Stimulated activated CD4-positive, alpha-beta T cell treated with anti-CD3 and anti-CD28 coated beads, Interleukin-2, amount 100 ng/mL, for 24 hours (primary cell): ENCODE measurements at places on chromosomes 16 and 17.

DNA sequence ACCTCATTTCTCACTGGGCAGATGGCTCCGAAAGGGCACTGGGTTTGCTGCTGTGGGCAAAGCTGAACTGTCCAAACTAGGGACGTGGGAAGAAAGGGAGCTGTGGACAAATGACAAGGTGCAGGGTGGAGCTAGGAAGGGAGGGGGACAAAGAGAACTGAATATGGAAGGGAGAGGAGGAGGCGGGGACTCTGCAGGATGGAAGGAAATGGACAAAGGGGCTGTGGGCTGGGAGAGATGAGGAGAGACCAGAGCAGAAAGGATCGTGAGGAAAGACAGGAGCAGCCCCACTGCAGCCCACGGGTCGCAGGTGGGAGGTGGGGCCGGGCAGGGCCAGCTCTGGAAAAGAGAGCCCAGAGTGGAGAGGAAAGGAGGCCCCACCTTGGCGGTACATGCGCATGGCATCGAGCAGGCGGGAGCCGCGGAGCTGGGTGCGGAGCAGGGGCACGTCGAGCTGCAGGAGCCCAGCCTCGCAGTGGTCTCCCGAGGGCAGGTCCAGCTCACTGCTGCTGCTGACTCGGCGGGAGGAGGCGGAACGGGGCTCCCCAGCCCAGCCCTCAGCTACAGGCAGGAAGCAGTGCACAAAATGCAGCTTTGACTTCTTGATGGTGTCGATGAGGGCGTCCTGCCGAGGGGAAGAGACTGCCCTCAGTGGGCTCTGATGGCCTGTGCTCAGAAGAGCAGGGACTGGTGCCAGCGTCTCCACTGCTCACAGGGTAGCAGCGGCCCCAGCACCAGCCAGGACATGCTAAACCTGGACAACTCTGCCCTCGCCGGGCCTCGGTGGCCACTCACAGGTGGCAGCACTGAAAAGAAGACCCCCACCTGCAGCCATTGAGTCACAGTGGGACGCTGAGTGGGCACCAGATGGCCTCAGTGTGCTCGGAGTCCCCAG, 66.8 kb downstream of the PIPOX start:
- DNase-seq: no peak

- DNase-seq: no peak
Measured at GRCh38 chr17:9647014-9647413, 1.7 kb downstream of the USP43 start.

GRCh38 chr17:70310221-70310672, 140.9 kb downstream of the KCNJ2 start:
- no peak for DNase-seq

DNA sequence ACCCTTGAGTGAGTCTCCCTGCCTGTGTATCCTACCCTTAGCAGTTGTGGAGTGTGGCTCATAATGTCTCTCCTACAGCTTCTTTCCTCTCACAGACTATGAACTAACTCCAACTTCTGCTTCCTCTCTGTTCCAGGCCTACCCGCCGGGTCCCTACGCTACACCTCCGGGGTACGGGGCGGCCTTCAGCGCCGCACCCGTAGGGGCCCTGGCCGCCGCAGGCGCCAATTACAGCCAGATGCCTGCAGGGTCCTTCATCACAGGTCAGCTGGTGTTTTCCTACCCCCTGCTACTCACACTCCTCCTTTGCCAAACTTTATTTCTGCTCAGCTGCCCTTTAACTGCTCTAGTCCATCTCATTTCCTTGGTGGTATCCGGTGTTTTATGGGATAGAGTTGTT, 5.4 kb downstream of the RNF227 start:
- DNase-seq: no peak

- no peak for DNase-seq
Measured at GRCh38 chr17:34305606-34306005, 13.6 kb upstream of the CCL8 start.

GRCh38 chr16:9092978-9093344, 1.5 kb downstream of the HAPSTR1 start:
- peak; percentile 44 for DNase-seq

- DNase-seq: no peak
Measured at GRCh38 chr16:12433691-12434390, 369.8 kb downstream of the CPPED1 start.

- DNase-seq: no peak
Measured at GRCh38 chr16:2739625-2740430, 12.6 kb upstream of the SRRM2 start.

- DNase-seq: no peak
Measured at GRCh38 chr16:77684181-77684526, 38.2 kb upstream of the NUDT7 start.

GRCh38 chr16:15792563-15792971, 64.3 kb downstream of the MYH11 start:
- DNase-seq: no peak

DNA sequence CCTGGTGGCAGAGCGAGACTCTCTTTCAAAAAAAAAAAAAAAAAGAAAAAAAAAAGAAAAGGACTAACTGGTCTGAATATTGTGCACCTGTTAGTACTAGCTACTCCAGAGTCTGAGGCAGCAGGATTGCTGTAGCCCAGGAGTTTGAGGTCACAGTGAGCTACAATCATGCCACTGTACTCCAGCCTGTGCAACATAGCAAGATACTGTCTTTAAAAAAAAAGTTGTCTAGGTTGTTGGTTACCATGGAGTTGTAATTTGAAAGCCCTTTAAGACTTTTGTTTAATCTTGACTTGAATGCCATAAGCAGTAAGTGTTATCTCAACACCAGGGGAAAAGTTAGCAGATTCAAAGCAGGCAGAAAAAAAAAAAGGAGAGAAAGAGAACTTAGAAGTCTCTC, 10.9 kb upstream of the C16orf54 start:
- DNase-seq: no peak

DNA sequence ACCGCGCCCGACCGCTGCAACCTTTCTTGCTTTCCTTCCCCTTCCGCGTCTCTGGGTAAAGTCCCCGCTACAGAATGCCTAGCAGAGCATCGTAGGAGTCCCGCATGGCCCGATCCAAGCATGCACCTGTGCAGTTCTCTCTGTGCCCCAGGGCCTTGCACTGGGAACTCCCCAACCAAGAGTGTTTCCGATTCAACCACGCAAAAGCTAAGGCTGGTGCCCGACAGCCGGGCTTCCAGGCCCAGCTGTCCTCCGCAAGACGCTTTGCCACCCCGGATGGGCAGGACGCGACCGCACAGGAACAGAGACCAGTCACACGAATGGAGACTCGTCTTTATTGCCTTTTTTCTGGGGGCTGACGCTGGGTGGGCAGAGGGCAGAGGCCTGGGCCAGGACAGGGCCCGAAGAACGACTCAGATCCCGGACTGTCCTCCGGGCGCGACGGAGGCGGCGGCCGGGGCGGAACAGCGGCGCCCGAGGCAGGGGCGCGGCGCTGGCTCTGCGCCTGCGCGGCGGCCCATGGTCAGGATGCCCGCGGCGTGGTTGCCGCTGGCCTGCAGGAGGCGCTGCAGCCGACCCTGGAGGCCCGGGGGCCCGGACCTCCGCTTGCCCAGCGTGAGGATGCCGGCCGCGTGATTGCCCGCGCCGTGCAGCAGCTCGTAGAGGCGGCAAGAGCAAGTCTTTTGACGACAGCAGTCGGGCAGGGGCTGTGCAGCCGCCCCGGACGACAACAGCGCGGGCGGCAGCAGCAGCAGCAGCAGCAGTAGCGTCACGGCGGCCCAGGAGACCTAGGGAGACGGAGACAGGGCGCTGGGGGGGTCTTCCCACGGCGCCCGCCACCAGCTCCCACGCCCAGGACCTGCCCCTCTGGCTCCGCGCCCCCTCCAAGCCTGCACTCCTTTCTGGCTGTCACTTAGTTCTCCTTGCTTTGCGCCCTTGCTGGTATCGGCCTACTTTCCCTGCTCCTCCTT, 1.2 kb downstream of the HCRT start:
- peak; percentile 87 for DNase-seq

GRCh38 chr17:17718251-17718650, 37.0 kb downstream of the RAI1 start:
- DNase-seq: no peak

DNA sequence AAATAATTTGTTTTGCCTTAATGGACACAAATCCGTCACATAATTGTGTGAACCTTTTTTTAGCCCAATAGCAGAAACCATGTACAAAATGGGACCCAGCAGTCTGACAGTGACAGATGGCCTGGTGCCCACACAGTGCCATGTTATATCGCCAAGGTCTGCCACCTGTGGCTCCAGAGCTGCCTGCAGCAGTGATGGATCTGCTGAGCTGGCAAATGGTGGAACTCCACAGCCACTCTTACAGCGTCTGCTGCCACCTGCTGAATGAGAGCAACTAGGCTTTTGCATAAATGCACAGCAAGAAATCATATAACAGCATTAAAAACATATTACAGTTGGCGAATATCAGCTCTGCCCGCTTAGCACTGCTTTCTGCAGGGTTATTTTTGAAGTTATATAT, 59.4 kb downstream of the NUP93 start:
- DNase-seq: peak; percentile 24

DNA sequence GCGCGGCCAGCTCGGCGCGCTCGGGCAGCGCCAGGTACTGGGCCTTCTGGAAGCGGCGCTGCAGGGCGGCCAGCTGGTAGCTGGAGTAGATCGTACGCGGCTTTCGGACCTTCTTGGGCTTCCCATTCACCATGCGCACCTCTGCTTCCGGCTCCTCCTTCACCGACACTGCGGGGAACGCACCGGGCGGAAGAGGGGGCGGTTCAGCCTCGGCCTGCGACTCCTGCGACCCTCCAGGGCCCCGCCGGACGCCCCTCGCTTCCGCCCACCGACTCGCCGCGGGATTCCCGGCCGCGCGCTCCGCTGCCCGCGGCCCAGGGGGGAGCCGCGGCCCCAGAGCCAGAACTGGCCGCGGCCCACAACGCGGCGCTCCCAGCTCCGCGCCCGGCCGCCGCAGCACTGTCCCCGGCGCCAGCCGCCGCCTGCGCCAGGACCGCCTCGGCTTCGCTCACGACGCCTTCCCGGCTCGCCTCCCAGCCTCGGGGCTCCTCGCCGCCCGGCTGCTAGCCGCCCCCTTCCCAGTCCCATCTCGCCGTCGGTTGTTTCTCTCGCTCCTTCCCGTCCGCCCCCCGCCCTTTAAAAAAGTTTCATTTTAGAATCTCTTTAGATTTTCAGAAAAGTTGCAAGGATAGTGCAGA, 1.5 kb downstream of the DLX3 start:
- DNase-seq: peak; percentile 55

DNA sequence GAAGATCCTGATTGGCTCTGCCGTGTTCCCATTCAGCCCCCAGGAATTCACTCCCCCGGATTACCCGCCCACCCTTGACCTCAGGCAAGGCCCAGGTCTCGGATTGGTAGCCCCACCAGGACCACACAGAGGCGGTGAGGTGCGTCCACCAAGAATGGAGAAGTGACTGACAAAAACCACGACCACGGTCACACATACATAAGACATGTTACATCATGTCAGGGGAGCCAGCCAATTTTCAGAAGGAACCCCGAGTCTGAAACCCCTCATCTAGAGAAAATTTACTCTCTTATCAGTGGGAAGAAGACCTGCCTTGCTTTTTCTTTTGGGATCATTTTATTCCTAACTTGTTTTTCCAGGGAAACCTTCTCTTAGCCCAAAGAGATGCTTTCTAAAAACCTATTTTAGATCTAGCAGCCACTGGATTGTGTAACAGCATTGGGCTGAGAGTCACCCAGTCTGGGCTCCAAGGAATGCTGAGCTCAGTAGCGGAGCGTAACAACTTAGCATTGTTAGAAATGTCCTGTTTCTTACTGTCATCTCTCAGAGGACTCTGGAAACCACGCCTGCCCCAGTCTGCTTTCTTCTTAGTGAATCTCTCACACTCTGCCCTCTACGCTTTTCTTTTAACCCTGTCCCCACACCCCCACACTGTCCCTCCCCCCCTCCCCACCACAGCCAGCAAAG, 164.1 kb downstream of the CMIP start:
- no peak for DNase-seq

GRCh38 chr17:16447676-16448075, 32.3 kb downstream of the TRPV2 start:
- no peak for DNase-seq

- peak; percentile 73 for DNase-seq
Measured at GRCh38 chr17:81926451-81927151, 934 bp downstream of the MAFG start.

- DNase-seq: no peak
Measured at GRCh38 chr16:81175325-81175891, 63.1 kb upstream of the BCO1 start.

DNA sequence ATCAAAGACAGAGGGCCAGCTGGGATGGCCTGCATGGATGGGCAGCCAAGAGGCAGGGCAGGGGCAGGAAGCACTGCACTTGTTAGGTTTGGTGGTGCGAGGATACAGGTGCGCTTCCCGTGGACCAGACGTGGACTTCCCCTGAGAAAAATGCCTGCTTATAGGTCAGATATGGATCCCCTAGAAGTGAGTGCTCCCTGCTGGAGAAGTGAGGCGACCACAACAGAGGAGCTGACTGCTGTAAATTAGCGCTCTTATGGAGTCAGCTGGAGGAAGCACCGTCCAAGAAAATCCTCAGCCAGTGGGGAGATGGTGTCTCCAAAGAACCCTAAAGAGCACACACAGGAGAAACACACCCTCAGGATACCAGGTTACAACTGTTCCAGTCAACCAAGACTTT, 27.7 kb upstream of the CCDC182 start:
- no peak for DNase-seq

DNA sequence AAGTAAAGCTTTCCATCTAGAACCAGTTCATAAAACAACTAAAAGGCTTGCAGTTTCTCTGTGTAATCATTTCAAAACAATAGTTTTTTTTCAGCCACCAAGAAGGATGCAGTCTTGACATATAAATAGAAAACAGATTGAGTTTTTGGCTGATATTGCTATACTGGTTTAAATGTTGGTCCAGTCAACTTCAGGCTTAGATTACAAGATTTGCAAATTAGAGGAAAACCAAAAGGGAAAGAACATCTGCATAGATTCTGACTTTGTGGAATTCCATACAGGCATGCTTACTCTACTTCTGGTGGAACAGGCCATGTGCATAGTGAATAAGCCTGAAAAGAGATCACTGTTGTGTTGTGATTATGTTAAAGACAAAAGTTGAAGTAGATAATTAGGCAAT, 150.3 kb downstream of the BCAS3 start:
- DNase-seq: no peak

DNA sequence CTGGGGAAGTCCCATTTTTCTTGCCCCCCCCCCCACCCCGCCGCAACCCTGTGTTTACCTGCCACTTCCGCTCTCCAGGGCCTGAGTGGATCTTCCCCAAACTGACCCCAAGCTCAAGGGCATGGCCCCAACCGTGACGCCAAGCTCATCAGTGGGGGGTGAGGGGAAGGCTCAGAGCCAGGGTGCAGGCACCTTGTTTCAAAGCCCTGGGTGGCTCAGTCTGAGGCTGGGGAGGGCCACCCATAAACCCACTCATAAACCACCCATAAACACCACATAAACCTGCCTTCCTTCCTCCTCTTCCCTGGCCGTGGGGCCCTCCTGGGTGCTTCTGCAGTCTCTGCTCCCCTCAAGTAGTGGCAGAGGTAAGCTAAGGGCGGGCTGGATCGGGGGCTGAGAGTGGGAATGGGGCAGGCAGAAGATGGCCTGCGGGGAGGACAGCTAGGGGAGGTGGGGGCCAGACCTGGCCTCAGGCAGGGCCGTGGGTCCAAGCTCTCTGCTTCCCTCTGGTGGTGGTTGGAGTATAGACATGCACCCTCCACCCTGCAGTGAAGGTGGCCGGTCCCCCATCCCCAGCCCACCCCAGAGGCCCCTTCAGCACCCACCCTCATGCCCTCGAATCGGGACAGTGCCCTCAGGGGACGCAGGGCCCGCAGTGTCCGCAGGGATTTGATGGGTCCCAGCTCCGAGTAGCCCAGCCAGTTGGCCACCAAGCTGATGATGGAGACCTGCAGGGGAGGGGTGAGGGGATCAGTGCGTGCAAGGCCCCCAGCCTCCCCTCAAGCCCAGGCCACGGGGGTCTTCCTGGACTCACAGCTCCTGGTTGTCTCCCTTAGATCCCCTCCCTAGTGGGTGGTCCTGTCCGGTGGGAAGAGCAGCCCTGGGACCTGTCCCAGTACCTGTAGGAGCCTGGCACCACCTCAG, 14.6 kb upstream of the CD79B start:
- DNase-seq: peak; percentile 72
